Activated CD4-positive, alpha-beta T cell treated with anti-CD3 and anti-CD28 coated beads, Interleukin-10, Interleukin-2, amounts not matched to agents 100 ng/mL and 50 ng/mL, durations not matched to agents 16 hours and 8 hours (primary cell): ENCODE measurements at places on chromosomes 4 and X.

GRCh38 chr4:143185253-143186107, 763 bp downstream of the USP38 start:
- DNase-seq, result no peak

GRCh38 chr4:111011458-111011857, 388.6 kb upstream of the PITX2 start:
- no peak for DNase-seq

GRCh38 chrX:100635989-100636320, 651 bp downstream of the TSPAN6 start:
- no peak for DNase-seq

DNA sequence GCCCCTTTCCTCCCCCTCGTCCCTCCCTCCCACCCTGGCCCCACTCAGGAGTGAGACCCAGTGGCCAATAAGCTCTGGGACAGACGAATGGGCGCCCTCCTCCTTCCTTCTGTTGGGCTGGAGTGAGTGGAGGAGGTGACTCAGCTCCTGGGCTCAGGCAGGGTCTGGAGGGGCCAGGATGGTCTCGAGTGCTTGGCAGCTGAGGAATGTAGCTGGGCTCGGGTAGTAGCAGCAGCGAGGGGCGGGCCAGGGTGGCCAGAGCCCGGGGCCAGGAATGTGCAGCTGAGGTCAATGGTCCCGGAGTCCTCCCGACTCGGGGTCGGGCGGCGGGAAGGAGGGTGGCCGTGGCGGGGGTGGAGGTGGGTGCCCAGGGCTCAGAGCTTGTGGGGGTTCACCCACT, 15.0 kb downstream of the G6PD start:
- no peak for DNase-seq

GRCh38 chr4:17912011-17912410, 101.2 kb downstream of the NCAPG start:
- no peak for DNase-seq

- no peak for DNase-seq
Measured at GRCh38 chr4:83128240-83128929, 13.9 kb upstream of the PLAC8 start.

DNA sequence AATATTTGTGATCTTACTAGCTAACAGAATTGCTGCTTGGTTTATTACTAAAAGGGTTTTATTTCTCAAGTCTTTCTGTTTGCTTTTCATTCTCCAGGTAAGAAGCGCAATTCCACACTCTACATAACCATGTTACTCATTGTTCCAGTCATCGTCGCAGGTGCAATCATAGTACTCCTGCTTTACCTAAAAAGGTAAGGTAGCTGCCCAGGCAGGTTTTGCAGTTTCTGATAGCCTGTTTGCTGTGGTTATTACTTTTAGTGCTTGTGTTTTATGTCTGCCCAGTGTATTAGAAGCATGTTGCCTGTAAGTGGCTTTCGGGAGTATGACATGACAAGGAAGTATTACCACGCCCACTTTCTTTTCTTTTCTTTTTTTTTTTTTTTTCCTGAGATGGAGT, 46.4 kb downstream of the IL13RA1 start:
- no peak for DNase-seq

GRCh38 chr4:80461412-80461811, 125.9 kb downstream of the CFAP299 start:
- DNase-seq, result no peak

DNA sequence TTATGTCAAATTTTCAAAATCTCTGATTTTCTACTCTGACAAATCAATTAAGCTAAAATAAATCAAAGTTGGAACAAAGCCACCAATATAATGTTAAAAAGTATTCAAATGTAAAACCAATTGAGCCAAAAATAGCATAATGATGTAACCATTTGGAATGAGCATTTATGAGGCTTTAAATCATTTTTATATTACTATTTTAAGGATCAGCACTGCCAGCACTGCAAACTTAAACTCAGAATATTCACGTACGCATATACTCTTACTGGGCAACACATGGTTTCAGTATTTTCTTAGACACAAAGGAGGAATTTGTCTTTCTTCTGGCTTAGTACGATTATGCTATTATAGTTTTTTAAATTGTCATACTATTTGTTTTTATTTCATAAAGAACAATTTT, 52.2 kb downstream of the AFAP1 start:
- no peak for DNase-seq

DNA sequence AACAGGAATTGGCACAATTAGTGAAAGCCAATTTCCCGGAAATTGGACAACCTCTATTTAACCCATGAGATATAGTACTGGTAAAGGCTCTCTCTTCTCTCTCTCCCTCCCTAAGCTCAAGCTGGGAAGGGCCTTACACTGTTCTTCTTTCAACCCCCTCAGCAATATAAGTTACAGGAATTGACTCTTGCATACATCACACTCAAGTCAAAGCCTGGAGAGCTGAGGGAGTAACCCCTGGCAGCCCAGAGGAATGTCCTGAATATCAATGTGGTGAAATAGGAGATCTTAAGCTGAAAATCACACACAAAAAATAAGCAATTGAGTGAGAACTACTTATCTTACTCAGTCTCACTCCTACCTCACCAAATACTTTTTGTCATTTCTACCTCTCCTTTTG, 186.9 kb upstream of the SPOCK3 start:
- DNase-seq, result no peak

- no peak for DNase-seq
Measured at GRCh38 chrX:114787061-114787460, 203.2 kb downstream of the HTR2C start.

- no peak for DNase-seq
Measured at GRCh38 chr4:37982736-37983135, 22.5 kb downstream of the PTTG2 start.

GRCh38 chr4:162234595-162234994, 70.8 kb upstream of the FSTL5 start:
- DNase-seq, result no peak

GRCh38 chr4:75511841-75512240, 2.4 kb downstream of the RCHY1 start:
- no peak for DNase-seq

- DNase-seq, result no peak
Measured at GRCh38 chr4:15740764-15741404, 37.2 kb upstream of the CD38 start.

- DNase-seq, result no peak
Measured at GRCh38 chrX:63466690-63467089, 115.6 kb upstream of the SPIN4 start.

DNA sequence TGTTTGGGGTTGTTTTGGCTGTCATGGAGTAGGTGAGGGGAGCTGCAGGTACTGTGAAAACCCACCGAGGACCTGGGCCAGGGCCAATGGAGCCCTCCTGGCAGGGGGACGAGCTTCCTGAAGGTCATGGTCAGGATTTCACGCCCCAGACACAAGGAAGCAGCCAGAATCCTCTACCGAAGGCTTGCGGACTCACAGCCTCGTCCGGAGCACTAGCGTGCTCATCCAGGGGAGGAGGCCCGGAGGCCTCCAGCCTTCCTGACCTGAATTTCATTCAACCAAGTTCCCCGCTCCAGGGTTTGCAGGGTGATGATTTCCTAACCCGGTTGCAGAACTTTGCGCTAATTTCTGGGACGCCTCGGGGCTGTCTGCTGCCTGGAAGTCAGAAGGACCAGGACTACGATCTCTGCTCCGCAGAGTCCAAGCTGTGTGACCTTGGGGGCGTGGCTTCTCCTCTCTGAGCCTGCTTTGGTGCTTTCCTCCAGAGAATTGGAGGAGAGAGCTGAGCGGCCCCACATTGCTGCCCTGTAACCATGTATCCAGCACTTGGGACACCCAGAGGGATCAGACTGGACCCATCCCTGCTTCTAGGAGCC, 56.2 kb upstream of the ADRA2C start:
- DNase-seq, result no peak

GRCh38 chr4:52606726-52607125, 52.4 kb downstream of the USP46 start:
- DNase-seq, result no peak

- no peak for DNase-seq
Measured at GRCh38 chr4:110087070-110087708, 111.2 kb downstream of the ELOVL6 start.

DNA sequence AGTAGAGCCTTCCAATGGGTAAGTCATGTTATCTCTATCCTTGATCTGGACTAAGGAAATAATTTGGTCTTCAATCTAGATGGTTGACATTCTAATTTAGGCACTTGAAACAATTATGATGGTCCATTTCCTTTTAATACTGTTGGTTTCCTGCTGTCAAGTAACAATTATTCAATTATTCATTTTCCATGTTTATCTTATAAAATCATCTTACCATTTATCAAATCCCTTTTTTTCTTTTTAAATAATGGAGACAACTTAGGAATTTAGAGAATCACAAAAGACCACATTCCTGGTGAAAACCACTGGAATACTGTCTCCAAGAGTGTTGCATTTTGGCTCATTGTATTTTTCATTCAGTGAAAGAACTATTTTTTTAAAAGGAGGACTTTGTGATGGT, 148.7 kb upstream of the CTSO start:
- no peak for DNase-seq

GRCh38 chr4:155705664-155706063, 39.0 kb downstream of the GUCY1A1 start:
- DNase-seq, result no peak

DNA sequence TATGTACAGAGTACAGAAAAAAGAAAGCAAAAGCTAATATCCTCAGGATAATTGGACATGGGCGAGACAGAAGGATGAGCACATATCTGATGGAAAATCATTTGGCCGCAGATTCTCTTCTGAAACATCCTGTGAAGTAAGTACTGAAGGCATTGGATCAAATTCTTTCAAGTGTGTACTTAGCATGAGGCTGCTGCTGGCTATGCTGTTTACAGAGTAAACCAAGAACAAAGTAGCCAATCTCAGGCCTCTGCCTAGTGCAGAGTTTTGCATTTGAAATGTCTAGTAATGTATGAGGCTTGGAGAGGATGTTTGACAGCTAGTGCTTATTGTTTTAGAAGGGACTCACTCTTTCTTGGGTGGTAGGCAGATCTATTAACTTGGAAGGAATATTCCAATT, 128.5 kb downstream of the MAGEC2 start:
- DNase-seq, result no peak

DNA sequence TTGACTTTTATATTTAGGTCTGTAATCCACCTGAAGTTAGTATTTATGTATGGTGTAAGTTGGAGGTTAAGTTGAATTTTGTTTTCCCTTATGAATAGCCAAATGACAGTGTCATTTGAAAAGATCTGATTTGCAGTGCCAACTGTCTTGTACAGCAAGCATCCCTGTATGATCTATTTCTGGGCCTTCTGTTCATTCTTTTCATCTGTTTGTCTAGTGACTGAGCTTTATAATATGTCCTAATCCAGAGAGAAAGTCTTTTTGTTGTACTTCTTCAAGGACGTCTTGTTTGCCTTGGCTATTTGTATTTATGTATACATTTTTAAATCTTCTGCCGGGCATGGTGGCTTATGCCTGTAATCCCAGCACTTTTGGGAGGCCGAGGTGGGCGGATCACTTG, 39.6 kb downstream of the CDKL5 start:
- no peak for DNase-seq

DNA sequence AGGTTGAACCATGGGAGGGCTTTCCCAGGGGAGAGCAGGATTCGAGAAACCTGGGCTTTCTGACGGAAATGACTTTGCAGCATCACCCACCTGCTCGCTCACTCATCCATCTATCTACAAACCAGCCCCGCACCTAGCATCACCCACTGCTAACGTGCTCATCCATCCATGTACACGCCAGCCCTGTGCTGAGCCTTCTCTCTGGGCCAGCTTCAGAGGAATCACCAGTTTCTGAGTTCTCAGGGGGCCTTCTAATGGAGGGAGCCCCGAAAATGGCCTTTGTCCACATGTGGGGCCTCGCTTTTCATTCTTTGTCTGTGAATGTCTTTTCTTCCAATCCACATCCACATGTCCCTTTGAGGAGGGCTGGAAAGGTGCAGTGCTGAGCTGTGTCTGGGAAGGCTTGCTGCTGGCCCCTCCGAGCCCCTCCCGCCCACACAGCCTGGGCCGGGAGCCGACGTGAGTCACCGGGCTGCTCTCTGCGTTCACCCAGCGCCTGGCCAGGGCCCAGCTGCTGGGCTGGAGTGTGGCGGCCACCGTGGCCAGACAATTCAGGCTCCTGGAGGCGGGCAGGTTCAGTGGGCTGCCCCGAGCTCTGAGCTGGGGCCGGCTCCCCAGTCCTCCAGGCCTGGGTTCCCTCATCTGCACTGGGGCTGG, 14.7 kb downstream of the SORCS2 start:
- DNase-seq, result no peak

- DNase-seq, result no peak
Measured at GRCh38 chr4:162644346-162644745, 480.5 kb upstream of the FSTL5 start.

DNA sequence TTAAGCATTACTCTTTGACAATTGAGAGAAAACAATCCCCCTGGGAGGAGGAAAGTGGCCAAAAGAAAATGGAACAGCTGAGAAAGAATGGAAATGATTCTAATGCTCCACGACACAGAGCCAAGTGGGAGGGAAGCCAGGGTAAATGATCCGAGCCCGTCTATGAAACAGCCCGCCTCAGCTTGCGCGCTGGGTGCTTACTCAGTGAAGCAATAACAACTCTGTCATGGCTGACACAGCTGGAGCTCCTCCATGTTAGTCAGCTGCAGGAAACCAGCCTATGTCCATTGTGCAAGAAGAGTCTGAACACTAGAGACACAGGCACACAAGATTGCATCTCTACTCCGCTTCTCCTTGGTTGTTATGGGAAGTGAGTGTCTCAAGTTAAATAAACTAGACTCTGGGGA, 19.3 kb downstream of the NOA1 start:
- DNase-seq, result no peak

- no peak for DNase-seq
Measured at GRCh38 chr4:180990931-180991330, 1252.3 kb upstream of the TENM3 start.

- DNase-seq, result no peak
Measured at GRCh38 chr4:174460684-174461083, 61.6 kb downstream of the HPGD start.
